Tongue (tissue), 3 donors: ENCODE measurements at places on chromosomes 11 and 22. TPM values are rescaled to one million over a fixed set of nuclear protein-coding genes. Genes with fewer than 3 reads are reported as not detected.

DNA sequence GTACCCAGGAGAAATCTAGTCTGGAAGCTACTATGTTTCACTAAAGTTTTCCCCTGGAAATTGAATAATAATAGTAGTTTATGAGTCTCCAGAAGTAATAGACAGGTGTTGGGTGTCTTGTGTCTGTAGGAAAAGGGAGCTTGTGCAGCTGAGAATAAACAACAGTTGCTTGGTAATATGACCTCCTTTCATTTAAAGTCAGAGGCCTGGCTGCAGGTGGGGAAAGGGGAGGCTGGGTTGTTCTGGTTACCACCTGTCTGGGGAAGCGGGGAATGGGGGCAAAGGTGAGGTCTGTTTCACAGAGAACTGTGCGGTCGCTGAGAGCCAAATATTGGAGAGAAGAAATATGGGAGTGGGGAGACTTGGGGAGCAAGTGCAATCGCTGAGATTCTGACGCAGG lies 3.3 kb upstream of the GRAMD1B start:
- DNase-seq, result peak; percentile 49

DNA sequence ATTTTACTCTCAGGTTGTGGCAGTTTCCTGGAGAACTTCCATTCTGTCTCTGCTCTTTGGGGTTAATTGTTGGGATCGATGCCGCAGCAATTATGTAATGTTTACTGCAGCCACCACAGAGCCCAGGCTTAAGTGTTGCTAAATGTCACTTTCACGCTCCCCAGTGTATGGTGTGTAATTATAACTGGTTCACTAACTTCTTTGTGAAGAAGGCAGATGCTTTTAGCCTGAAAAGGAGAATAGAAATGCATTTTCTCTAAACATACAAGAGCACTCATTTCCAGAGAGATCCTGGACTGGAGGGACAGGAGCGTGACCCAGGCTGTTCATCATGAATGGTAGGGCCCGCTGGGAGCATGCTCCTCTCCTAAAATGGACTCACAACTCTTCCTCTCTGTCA lies 132.2 kb upstream of the PLET1 start:
- peak; percentile 76 for DNase-seq

- peak; percentile 70 for DNase-seq
Measured at GRCh38 chr11:102390667-102391465, 43.9 kb downstream of the BIRC2 start.

DNA sequence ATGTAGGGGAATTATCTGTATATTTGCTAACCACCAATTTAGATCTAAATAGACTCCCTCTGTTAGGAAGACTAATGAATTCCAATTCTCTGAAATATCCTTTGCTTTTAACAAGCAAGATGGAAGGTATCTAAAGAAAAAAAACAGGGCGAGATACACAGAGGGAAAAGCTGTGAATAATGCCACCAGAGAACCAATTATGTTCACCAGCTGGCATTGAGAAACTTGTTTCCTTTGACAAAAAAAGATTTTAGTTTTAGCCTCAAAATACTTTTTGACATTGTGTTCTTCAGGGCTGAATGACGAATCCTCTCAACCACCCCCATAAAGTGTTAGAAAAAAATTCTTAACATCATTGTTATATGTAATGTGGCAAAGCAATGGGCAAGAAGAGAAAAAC lies 19.0 kb downstream of the HTR3B start:
- no peak for DNase-seq

DNA sequence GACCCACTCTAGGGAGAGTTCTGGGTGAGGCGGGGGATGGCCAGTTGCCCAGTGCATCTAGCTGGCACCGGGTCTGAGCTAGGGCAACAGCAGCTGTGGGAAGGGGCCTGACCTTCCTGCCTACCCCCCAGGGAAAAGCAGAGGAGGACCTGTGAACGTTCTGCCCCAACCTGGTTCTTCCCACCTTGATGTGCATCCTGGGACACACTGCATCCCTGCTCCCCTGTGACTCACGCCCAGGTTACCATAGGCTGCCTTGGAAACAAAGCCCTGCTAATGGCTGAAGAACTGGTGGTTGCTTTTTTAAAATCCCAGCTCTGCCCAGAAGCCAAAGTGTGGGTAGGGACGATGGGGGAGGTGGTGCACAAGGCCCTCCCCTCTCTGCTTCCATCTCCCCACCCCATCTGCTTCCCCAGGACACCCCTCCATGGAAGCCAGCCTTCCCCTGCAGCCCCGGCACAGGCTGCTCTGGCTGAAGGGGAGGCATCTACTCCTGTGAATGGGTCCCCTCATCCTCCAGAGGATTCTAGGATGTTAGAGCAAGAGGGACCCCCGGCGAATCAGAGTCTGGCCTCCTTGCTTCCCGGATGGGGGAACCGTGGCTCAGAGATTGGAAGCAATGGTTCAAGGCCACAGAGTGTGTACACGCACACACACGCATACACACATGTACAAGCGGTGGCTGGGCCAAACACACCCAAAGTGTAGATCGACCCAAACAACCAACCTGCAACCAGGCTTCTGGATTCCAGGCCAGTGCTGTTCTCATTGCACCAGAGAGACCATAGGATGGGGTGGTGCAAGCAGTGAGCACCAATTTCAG lies 7.6 kb upstream of the C11orf96 start:
- DNase-seq, result no peak

GRCh38 chr11:67415501-67416304 lies at the start of gene CARNS1:
Gene CARNS1, plus strand, starts transcription at chr11:67415678. Its CDS starts 522 bp downstream, at chr11:67416200.
- no peak for DNase-seq

- DNase-seq, result no peak
Measured at GRCh38 chr22:48302657-48303368, 1524.9 kb downstream of the BRD1 start.

DNA sequence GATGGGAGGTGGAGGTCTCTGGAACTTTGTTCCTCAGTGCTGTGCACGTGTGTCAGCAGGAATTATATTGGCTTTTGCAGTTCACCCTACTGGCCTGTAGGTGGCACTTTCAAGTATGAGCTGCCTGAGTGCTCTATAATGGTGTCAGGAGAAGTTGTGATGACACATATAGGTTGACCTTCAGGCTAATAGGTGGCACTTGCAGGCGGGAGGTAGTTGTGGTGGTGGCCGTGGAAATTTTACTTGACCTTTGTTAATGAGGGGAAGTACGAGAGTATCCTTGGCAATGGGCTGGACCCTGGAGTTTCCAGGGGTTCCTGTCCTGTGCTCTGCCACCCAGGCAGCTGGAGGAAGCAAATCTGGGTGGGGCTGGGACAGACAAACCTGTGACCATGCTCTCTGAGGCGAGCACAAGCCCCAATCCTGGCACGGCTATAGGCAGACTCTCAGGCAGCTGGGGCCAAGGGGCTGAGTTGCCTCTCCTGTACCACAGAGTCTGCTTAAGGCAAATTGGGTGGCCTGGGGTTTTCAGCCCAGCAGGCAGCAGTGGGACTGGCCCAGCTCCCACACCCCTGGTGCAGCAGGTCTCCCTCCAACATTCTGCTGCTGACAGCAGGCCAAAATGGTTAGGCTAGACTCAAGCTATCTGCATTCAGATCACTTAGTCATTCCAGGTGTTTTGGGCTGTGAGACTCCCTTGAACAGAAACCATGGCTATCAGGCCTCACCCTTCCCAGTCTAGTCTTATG lies 147.5 kb upstream of the CTSC start:
- DNase-seq, result no peak

GRCh38 chr11:114399490-114400215 lies 658 bp downstream of the C11orf71 start:
- DNase-seq, result no peak

DNA sequence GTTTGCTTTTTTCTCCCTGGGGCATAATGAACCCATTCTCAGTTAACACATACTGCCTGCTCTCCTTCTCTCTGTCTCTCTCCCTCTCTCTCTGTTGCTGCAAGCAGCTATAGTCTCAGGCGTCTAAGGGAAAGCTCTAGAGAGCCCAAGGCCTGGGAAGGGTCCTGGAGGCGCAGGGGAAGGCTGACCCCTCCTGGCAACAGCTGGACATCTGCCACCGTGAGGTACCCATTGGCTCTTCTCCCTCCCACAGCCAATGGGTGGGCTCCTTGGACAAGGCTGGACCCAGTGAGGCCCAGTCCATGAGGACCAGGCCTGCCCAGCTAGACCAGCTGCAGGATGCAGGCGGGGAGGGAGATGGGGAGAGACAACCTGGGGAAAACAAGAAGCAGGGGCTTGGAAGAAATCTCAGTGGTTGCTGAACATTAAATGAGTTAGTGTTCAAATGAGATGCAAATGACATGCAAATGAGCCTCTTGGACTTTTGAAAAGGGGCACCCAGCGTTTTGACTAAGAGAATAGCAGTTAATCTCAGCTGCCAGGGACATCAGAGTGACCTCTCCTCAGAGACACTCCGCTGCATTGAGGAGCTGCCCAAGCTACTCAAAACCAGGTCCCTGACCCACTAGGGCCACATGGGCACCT lies 349.7 kb downstream of the BUD13 start:
- no peak for DNase-seq

GRCh38 chr11:70494559-70495350 lies 96.4 kb downstream of the CTTN start:
- DNase-seq, result no peak

DNA sequence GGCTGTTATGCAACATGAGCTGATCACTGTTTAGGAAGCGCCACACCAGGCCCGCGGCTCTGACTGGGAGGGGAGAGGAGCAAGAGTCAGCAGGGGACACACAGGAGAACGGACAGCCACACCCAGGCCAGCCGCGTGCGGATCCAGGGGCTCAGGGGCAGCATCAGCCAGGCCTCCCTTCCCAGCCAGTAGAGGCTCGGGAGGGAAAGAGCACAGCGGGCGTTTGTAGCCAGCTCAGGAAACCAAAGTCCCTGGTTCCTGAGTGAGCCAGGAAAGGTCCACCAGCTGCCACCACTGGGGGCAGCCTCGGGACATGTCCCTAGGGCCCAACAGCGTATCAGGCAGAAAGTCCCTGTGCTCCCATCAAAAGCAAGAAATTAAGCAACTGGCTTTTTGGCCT lies 71.8 kb upstream of the PITPNB start:
- peak; percentile 45 for DNase-seq

DNA sequence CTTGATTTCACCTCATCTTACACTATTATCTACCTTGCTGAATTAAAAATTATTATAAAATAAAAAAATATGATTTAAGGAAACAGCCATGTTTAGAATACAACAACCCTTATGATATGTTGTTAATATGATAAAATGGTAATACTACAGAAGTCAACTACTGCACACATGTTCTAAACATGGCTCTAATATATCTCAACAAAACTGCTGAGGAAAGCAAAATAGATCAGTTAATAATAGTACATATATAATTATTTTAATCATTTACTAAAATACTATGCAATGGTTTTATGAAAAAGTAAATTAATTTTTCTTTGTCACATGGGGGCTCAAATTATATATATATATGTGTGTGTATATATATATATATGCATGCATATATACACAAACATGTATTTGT lies 57.7 kb downstream of the EIF3M start:
- DNase-seq, result no peak

DNA sequence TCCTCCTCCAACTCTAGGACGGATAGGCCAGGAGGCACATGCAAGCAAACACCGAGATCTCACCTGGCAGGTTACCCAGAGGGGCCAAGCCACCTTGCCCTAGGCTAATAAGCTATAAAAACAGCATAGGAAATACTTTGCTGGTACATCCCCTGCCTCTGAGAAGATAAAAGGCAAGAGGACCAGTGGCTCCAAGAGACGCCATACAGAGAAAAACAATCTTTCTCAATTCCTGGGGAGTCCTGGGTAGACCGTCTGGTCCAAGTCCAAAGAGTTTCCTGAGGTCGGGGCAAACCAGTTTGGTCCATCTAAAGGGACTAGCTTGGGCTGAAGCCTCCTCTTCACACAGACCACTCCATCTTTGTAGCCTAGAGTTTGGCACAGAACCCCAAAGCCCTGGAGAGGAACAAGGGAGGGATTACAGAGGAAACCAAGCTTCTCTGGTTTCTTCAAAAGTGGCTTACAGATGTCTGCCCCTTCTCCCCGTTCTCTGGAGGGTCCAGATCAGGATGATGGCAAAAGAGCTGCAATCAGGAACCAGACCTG lies 40.4 kb downstream of the NUMA1 start:
- DNase-seq, result peak; percentile 44

- DNase-seq, result no peak
Measured at GRCh38 chr11:134231958-134232659, 7.6 kb downstream of the VPS26B start.

GRCh38 chr11:25927411-25927953 lies 404.4 kb upstream of the ANO3 start:
- no peak for DNase-seq

DNA sequence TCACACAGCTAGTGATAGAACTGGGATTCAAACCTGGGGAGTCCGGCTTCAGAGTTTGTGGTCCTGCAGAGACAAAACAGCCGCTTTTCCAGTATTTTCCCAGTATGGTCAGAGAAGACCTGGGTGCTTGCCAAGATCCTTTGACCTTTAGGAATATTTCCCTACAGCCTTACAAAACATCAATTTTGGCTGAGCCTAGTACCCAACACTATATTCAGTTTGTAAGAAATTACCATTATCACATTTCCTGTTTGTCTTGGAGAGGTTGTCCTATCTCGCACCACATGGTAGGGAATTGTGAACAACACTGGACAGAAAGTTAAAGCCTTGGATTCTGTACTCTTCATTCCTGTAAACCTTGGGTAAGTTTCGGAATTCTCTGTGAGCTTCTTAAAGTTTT lies 10.7 kb upstream of the NEU3 start:
- no peak for DNase-seq

GRCh38 chr22:43269246-43269645 lies 73.9 kb downstream of the SCUBE1 start:
- peak; percentile 59 for DNase-seq

- no peak for DNase-seq
Measured at GRCh38 chr11:122744357-122744756, 88.8 kb downstream of the UBASH3B start.

GRCh38 chr11:112400476-112401014 lies 139.9 kb upstream of the PLET1 start:
- peak; percentile 42 for DNase-seq

GRCh38 chr11:130876931-130877915 lies 39.1 kb downstream of the SNX19 start:
- no peak for DNase-seq

GRCh38 chr11:4441515-4441914 lies 7.6 kb upstream of the OR52K2 start:
- DNase-seq, result no peak

DNA sequence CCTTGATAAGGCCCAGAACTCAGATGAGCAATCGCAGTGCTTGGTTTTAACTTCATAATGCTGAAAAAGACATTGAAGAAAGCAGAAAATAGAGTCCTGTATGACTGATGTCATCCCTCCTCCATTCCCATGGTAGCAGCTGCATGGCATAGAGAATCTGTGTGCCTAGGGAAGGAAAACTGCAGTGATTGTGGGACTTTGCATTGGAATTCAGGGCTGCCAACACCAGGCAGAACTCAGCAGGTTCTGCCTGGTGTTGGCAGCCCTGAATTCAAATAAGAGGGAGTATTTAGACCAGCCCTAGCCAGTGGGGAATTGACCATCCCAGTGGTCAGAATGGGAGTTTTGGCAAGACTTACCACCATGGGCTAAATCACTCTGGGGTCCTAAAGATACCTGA lies 1016.0 kb downstream of the FAM181B start:
- DNase-seq, result no peak

MIAT gene
- 1.1 TPM for total RNA-seq

MMP3 gene
- total RNA-seq, result 0.10 TPM

KIRREL3 gene
- 0.92 TPM for total RNA-seq

TSSK2 gene
- total RNA-seq, result not detected

ALG9 gene
- total RNA-seq, result 35.2 TPM

RFPL2 gene
- not detected for total RNA-seq

HBB gene
- 162 TPM for total RNA-seq

POU2F3 gene
- total RNA-seq, result 2.1 TPM

GRK2 gene
- 47.8 TPM for total RNA-seq
